Renal cortex interstitium (tissue), 15 donors: ENCODE measurements at places on chromosomes 3 and 15.

DNA sequence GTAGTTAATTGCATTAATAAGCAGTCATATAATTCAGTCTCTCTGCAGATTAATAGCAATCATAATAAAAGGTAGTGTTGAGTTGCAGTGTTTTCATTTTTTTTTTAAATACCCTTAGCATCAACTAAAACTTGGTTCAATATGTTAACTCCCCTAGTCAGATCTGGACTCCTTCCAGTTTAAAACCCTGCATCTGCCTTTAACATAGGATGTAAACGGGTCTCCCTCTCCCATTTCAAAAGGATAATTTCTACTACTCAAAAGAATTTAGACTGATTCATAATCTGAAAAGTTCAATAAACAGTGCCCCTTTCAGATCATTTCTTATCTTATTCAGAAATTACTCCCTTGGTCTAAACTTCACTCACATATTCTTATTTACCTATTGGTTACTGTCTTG is 11.4 kb downstream of the CPOX start:
- no peak for DNase-seq

- DNase-seq: no peak
These were observed 1239.2 kb downstream of the ROBO2 start for GRCh38 chr3:78279091-78279490.

DNA sequence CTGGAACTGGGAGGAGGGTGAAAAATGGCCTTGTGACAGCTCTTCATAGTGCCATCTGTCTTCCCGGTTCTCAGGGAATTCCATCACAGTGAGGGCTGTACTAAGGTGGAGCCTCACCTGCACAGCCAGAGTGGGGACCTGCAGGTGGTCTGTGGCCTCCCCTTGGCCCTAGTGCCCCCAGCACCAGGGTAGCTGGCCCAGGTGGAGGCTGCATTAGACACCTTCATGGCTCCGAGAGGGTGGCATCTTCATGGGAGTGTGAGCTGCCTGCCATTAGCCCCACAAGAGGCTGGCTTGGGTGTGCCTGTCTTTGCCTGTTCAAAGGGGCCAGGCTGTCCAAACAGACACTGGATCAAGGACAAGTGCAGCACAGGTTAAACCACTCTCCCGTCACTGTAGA is 95.5 kb upstream of the PRR23E start:
- DNase-seq: no peak

DNA sequence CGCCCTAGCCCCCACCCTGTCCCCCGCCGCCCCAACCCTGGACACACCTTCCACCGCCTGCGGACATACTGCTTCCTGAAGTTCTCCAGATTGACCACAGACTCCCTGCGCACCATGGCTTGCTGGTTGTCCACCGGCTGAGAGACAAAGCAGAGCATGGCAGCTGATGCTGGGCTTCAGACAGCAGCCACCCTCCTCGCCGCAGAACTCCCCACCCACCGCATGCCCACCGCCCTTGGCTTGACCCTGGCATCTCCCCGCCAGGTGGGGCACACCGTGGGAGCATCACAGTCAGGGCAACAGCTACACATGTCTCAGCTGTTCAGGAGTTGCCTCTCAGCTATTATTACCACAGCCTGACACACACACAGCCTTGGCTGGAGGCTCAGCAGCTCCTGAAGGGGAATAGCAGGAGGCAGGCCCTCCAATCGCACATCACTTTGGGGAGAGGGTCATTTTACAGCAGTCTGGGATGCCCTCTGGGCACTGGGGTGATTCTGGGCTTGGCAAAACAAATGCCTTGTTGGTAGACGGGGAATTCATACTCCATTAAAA is 78.4 kb upstream of the HERC1 start:
- DNase-seq: no peak

DNA sequence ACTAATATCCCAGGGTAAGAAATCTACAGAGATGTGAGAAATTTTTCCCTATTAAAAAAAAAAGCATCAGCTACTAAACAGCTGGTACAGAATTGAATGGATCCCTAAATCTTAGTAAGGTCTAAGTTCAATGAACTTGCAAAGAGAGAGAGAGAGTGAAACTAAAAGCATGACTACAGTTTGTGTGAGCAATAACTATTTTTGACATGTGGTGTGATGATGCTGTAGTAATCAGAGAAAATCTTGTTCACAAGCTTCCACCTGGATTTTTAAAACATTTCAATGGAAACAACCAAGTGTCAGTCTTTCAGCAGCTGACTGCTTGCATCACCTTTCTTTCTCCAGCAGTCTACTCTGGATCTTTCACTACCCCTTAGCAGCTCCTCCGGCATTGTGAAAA is 45.2 kb upstream of the ABI3BP start:
- DNase-seq: no peak

GRCh38 chr3:131502530-131503319 is at the start of gene MRPL3:
Gene MRPL3, minus strand, starts transcription at chr3:131502971. Its CDS starts 150 bp downstream, at chr3:131502821.
- peak; percentile 81 for DNase-seq

DNA sequence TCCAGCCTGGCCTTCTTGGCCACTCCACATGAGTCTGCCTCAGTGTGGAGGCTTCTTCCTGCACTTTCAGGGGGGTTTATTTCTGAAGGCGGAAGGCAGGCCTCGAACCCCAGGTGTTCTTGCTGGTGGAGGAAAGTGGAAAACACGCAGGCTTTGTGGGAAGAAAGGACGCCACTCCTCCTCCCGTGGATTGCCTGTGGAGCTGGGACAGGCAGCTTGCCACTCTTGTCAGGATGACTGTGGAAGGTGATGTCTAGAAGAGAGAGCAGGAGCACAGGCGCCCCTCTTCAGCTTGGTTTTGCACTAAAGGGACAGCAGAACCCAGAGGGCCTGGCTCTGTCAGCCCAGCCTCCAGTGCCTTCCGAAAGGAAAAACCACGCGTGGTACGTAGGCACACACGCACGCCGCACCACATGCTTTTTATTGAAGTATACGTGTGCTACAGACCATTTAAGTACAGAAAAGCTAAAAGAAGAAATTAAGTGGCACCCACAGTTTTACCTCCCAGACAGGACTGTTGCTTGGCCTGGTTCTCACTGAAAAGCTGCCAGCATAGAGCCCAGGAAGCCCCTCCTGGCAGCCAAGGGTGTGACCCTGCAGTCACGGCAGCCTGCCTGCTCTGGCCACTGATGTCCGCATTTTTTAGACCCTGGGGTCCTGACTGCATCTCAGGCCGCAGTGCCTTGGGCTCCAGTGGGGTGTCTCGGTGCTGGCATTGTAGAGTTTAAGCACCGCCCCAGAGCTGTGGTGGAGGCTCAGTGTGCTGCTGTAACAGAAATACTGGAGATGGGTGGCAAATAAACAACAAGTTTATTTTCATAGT is 21.6 kb downstream of the KLF13 start:
- DNase-seq: no peak

DNA sequence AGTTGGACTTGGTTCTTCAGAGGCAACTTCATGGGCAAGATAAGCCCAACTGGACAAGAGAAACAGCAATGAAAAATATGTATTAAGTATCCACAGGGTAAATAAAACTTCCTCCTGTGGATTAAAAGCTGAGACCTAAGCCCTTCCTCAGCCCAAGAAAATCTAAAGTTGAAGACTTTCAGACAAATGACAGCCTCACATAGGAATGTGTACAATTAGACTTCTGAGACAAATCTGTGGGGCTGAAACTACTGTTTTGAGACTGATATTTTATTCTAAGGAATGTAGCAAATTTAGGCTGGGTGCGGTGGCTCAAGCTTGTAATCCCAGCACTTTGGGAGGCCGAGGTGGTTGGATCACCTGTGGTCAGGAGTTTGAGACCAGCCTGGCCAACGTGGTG is 74.2 kb upstream of the IL12A start:
- DNase-seq: no peak

- no peak for DNase-seq
These were observed 66.5 kb upstream of the SNTN start for GRCh38 chr3:63585927-63586326.

GRCh38 chr15:79970624-79971434 is at the start of gene BCL2A1:
Gene BCL2A1, minus strand, starts transcription at chr15:79971196. Its CDS starts 77 bp downstream, at chr15:79971119.
- no peak for DNase-seq

GRCh38 chr3:33194303-33194702 is 24.3 kb downstream of the SUSD5 start:
- no peak for DNase-seq

DNA sequence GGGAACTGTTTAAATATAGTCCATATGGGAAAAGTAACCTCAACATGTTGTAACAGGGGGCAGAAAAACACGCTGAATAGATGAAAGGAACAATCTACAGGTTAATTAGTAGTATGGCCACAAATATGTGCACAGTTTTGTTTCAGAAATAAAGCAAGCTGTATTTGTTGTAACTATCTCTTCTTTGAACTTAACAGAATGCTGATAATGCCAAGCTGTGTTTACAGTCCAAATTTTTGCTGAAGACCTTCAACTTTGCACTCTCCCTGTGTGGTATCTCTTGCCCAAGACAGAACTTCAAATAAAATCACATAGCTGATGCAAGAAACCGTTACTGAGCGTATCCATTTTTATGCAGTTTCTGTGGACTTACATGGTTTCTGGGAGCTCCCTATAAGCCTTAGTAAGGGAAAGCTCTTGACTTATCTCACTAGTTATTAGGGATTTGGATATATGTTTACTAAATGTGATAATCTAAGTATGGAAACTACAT is 425.4 kb upstream of the TPRG1 start:
- no peak for DNase-seq

DNA sequence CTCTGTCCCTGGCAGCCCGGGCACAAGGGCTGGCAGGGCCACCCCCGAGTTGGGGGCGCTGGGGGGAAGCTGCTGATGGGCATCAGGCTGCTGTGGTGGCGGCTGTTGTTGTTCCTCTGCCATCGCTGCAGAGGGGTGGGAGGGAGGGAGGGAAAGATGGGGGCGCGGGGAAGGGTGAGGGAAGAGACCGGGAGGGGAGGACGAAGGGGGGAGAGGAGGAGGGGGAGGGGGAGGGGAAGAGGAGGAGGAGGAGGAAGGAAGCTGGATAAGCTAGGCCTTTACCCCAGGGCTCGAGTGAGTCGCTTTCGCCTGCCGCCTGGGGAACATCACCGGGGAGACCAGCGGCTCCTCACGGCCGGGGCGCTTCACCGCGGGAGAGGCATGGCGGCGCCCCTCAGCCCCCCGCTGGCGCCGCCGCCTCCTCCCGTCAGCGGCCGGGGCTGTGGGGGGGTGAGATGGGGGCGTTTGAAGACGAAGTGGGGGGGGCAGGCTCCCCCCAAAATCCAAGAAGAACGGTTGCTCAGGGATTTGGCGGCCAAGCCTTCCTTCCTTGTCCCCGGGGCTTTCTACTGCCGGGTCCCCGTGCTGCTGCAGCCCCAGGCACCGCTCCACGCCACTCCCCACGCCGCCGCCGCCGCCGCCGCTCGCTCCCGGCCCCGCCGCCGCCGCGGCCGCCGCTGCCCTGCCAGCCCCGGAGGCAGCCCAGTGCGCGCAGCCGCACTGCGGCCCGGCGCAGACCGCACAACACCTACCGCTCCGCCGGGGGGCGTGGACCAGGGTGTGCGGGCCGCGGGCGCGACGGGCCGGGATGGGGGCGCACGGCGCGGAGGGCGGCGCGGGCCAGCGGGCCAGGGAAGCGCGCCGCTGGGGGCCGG is at the start of gene RFX7:
Gene RFX7, minus strand, starts transcription at position 717 of the 875 bp plus-strand sequence. Its CDS starts 594 bp downstream, at position 123.
- DNase-seq: peak; percentile 69

- peak; percentile 44 for DNase-seq
These were observed 52.7 kb upstream of the SPTSSB start for GRCh38 chr3:161423911-161424522.

- no peak for DNase-seq
These were observed 12.6 kb upstream of the SHISA5 start for GRCh38 chr3:48516571-48516970.

DNA sequence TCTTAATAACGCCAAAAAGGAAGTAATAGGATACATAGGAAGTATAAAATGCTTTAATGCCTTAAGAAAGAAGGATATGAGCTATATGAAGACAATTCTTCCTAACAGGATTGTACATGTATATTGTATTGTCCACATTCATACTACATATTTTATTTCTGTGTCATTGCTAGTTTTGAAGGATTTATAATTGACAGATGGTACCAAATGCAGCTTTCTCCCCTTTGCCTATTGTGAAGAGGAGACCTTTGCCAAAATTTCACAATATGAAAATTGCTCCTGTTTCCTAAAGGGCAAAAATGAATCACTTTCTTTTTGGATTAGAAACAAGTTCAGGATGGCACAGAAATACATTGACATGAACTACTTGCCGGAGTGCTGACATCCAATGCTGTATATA is 34.8 kb upstream of the EOMES start:
- no peak for DNase-seq

- DNase-seq: no peak
These were observed 1.6 kb upstream of the CELSR3 start for GRCh38 chr3:48664313-48664644.

DNA sequence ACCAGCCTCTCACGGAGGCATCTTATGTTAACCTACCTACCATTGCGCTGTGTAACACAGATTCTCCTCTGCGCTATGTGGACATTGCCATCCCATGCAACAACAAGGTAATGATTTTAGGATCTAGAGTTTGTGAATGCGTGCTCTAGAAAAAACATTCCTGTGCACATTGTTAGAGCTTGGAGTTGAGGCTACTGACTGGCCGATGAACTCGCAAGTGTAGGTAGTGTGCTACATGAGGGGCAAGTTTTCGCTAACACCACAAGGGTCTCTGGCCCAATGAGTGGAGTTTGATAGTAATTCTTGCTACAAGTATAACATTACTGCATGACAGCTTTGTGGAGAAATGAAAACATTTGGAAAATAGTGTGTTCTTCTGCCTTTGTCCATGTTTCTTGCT is 4.4 kb downstream of the RPSA start:
- DNase-seq: no peak

DNA sequence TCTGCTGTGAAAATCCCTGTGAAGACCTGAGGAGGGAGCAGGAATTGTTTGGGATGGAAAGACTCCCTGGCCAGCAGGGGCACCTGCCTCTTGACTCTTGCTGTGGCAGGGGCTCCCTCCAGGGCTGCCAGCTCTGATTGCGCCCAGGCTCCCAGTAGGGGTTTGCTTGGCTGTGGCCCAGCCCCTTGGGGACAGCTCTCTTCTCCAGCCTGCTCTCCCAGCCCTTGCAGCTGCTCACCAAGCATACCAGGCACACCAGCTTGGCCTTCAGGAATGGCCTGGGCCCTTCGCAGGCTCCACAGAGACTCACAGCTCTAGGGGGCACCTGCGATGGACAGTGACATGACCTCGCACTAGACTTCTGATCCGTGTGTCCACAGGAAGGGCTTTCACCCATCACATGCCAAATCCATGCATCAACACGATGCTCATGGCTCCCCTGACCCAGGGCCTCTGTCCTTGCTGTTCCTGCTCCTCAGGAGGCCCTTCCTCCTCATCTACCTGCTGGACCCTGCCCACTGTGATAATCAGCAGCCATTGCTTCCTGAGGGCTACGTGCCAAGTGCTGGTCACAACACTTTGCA is 61.8 kb downstream of the SCN5A start:
- no peak for DNase-seq

GRCh38 chr15:61736790-61737189 is 323.5 kb downstream of the VPS13C start:
- no peak for DNase-seq

GRCh38 chr3:162200836-162201235 is 704.2 kb downstream of the OTOL1 start:
- no peak for DNase-seq

- DNase-seq: no peak
These were observed 23.8 kb downstream of the RLBP1 start for GRCh38 chr15:89197503-89197971.

GRCh38 chr3:136512381-136512780 is 239.8 kb downstream of the STAG1 start:
- DNase-seq: no peak
